ENCODE measurements at places on chromosomes 3 and 15.
A peak's percentile ranks its signal among the peaks of the same experiment; 100 is the strongest.

GRCh38 chr3:191649626-191650025, 188.7 kb downstream of the PYDC2 start:
- DNase-seq = no peak

DNA sequence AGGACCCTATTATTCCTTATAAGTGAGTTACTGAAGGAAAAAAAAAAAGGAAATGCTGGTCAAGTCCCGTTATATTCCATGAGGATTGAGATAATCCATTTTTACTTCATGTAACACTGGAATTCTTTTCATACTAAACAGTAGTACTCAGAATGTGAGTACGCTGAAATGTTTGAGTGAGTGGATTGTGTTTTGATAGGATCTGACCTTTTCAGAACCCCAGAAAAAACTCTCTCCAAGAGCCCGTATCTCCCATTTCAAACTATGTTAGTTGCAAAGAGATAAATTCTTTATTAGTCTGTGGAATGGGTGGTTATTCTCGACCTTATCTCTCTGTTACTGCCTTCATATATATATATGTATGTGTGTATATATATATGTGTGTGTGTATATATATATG, 2.5 kb upstream of the LPP start:
- DNase-seq = no peak

DNA sequence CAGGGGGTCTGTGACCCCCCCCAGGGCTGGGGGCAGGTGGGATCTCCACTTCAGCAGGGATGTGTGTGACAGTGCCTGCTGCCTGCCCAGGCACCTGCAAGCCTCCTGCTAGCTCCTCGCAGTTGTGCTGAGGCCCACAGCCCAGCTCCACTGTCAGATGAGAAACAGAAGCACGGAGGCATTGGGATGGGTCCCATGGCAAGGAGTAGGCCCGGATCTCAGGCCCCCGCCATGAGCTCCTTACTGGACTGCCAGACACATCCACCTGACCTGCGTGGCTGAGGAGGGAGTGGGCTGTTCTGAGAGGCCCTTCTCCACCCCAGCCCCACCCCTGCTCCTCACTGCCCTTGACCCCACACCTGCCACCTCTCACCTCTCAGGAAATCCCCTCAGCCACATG, 18.2 kb upstream of the SKOR1 start:
- DNase-seq = no peak

DNA sequence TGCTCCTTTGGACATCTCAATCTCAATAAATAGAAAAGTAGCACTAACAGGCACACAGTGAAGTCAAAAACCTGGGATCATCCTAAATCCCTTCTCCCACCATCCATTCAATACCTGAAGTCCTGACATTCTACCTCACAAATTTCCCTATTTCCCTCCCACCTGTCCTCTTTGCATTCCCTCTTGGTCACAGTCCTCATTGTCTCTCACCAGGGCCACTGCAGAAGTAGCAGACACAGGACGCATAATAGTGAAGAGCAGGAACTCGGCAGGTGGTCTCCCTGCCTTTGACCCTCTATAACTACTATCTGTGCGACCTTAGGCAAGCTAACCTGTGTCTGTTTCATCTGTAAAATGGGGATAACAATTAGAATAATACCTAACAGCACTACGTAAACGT, 2.3 kb downstream of the THOC7 start:
- DNase-seq = no peak

DNA sequence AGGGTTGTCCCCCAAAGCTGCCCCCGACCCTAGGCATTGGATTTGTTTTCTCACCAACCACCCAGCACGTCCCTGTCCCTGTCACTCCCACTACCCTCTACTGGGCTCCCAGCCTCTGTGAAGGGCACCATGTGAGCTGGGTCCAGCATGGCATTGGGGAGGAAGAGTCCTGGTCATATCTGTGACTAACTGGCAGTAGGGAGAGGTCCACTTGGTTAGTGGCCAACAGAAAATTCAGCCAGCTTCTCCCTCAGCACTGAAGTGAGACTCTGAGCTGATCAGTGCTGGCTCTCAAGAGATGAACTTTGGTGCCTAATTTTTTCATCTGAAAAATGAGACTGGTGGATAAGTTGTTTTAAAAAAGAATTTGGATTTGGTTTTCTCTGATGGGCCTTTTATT, 11.3 kb upstream of the KIF23 start:
- no peak for DNase-seq

GRCh38 chr3:83849106-83849730, 1109.6 kb upstream of the CADM2 start:
- DNase-seq = no peak

DNA sequence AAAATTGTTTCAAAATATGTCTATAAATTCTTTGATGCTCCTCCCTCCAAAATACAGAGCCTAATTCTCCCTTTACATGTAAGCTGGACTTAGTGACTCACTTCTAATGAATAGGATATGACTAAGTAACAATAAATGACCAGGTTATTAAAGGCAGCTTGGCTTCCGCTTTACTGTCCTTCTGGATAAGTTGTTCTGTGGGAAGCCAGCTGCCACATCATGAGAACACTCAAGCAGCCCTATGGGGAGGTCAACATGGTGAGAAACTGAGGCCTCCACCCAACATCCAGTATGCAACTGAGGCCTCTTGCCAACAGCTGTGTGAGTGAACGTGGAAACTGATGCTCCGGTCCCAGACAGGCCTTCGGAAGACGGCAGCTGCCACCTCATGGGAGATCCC, 247.3 kb upstream of the CHRM5 start:
- no peak for DNase-seq

GRCh38 chr3:31165399-31165860, 271.0 kb upstream of the GADL1 start:
- peak; percentile 19 for DNase-seq

GRCh38 chr15:78418686-78419085, 19.3 kb upstream of the IREB2 start:
- no peak for DNase-seq

GRCh38 chr15:84658788-84659411, 901 bp upstream of the NMB start:
- DNase-seq = no peak

DNA sequence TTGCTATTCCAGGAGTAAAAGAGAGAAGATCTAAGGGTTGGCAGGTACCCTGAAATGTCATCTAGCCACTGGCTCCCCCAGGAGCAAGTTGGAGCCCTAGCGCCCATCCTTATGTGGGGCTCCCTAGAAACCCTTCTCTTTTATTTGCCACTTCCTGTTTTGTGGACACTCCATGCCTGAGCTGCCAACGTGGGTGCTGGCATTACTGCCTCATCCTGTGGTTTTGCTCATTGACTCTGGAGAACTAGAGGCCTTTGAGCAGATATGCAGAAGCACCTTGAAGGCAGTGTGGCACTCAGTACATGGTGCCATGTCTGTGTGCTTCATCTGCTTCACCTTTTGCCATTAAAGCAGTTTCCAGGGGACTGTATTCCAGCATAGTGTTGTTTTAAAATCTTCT, 8.1 kb downstream of the EDEM1 start:
- DNase-seq = peak; percentile 46

GRCh38 chr15:70098153-70098460, 390 bp upstream of the TLE3 start:
- no peak for DNase-seq

DNA sequence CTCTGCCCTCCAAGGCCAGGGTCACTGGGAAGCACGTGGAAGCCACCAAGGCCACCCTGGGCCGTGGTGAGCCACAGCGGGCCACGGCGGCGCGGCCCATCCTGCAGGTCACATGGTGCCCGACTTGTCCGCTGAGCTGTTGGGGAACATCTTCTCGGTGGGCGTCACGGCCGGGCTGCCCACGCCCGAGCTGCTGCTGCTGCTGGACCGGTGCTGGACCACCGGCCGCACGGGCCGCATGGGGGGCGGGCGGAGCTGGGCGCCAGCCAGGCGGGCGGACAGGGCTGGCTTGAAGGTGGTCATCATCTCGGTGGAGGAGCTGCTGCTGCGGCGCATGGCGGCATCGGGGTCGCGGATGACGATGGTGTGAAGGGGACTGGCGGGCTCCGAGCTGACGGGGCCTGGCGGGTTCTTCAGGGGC, 22.1 kb upstream of the RAD18 start:
- no peak for DNase-seq

DNA sequence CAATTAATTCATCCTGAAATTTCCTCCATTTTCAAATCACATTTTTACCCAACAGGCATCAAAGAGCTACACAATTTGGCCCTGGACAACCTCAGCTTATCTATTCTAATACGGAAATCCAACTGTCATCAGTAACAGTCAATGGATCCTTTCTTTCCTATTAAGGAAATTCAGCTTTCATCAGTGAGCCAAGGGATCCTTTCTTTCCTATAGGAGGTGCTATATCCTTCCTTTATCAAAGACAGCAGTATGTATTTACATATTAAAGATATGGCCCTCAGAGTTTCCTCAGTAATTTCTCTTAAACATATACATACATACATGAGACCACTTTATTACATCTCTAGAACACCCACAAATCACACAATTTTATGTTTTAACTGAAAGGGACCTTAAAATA, 10.1 kb downstream of the DHX36 start:
- no peak for DNase-seq

- DNase-seq = no peak
Observed at GRCh38 chr3:161474139-161474538, 22.5 kb upstream of the OTOL1 start.

GRCh38 chr3:115148142-115148790, 1.2 kb upstream of the ZBTB20 start:
- peak; percentile 59 for DNase-seq

GRCh38 chr15:80076321-80077318, 17.1 kb downstream of the ZFAND6 start:
- no peak for DNase-seq

- no peak for DNase-seq
Observed at GRCh38 chr15:93024293-93024692, 64.7 kb downstream of the RGMA start.

- no peak for DNase-seq
Observed at GRCh38 chr3:172876297-172876696, 125.8 kb downstream of the ECT2 start.

DNA sequence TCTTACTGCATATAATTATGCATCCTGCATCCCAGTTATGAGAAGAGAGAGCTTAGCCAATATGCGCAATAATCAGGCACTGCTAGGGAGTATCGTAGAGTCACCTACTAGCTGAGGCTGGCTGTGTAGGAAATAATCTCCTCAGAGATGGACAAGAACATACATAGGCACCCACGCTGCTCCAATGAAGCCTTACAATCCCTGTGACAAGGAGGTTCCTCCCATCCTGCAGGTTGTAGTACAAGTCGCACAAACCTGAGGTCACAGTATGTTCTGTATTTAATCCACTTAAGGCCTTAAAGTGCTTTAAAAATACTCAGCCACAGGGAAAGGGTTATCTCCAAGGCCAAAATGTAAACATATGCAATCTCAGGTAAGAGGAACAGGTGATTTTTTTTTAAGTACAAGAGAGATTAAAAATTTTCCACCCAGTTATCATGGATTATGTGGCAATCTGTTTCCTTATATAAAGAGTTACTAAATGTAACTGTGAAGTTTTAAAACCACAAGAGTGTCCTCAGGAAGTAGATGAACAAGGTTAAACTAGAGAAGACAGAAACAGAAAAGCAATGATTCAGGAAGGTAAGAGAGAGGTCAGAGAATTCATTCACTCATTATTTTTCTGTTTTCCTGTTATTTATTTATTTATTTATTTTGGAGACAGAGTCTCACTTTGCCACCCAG, 7.5 kb upstream of the COLQ start:
- DNase-seq = no peak

DNA sequence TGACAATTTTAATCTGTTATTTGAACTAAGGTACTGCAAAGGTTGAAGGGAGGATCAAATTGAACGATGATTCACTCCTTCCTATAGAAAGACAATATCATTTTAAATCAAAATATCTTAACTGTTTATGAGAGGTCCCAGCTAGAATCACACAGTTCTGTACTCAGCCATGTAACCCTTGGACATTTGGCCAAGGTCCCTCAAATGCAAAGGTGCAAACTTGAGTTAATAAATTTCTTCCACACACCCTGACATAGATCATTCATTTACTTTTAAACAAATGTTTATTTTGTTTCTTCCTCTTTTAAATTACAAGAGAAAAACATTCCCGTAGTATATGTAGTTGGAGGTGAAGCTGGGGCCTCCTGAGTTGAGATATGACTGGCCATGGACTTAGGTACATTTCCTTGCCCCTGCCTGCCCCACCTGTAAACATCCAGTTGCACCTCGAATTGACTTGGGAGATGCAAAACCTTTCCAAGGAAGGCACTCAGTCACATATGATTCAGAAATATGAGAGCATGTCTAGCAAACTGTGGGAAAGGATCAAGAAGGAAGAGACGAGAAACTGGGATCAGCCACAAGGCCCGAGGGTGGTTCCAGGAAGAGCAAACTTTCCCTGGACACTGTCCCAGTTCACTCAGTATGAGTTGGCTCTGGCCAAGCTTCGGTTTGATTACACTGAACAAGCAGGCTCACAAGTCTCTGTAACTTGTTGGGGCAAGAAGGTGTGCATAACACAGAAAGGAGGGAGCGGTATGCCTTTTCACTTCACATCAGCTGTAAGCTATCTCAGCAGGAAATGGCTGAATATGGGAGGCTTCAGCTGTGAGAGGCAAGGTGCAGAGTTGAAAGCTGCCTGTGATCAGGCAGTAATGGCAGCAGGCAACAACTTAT, 6.7 kb downstream of the TNFSF10 start:
- DNase-seq = peak; percentile 18

GRCh38 chr15:101528108-101528916, 38.8 kb upstream of the PCSK6 start:
- DNase-seq = no peak

DNA sequence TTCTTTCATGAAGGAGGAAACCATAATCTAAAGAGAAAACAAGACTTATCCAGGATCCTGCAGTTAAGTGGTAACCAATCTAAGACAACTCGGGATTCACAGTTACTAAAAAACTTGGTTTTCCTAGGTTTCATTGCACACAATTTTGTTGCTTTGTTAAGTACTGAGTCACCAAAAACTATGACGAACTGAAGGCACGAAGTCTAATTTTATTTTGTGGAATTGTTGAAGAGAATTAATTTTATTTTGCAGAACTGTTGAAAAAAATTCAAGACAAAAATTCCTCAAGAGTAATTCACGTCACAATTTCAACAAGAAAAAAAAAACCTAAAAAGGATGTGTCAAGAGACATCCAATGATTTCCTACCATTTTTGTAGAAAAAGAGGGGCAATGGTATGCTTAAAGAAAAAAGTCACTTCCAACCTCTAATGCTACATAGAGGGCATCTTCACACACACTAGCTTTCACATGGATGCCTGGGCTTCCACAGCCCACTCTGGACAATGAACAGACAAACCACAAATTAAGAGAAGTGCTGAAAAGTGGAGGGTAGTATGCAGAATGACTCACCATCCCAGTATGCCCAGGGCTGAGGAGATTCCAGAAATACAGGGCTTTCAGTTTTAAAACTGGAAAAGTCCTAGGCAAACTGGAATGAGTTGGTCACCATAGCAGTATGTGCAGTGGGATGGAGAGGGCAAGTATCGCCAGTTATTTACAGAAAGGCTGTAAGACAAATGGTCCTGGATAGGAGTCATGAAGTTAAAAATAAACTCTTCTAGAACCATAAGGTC, 29.2 kb downstream of the PLOD2 start:
- DNase-seq = no peak
